ENCODE measurements at places on chromosomes 13 and 19.

DNA sequence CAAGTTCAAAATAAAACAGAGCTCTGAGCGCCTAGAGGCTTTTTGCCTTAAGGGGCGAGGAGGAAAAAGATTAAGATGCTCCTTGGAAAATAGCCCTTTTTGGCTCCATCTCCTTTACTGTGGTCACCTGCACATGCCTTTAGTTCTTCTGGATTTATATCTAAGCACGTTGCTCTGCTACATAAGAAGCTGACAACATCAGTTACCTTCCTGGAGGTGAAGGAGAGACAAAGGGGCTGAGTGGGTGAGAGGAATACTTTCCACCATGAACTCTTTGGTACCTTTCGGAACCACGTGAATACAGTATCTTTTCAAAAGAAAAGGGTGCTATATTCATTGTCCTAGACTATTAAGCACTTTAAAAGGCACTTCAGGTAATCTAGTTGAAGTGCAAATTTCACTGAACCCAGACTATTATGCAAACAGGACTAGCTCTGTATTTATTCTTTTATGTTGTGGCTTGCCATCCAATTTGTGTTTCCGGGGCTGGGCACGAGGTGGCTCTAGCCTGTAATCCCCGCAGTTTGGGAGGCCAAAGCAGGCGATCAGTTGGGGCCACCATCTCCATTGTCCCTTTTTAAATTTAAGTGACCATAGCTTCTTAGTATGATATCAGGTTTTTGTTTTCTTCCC is 201.5 kb downstream of the TM9SF2 start:
- no peak for DNase-seq

DNA sequence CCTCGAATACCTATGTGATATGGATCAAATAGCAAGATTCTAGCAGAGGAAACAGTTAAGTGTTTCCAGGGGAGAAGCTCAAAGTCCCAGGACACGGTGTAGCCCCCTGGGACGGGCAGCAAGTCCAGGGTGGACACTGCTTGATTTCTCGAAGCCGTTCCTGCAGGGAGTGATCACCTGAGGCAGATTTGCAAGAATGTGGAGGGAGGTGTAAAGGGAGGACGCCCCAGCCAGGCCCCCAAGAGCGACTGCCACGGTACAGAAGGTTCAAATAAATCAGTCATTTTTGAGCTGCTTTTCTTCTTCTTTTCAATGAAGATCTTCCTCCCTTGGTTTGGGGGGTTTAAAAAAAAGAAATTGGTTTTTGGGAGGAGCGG is 41.4 kb downstream of the KLF2 start:
- DNase-seq = no peak

DNA sequence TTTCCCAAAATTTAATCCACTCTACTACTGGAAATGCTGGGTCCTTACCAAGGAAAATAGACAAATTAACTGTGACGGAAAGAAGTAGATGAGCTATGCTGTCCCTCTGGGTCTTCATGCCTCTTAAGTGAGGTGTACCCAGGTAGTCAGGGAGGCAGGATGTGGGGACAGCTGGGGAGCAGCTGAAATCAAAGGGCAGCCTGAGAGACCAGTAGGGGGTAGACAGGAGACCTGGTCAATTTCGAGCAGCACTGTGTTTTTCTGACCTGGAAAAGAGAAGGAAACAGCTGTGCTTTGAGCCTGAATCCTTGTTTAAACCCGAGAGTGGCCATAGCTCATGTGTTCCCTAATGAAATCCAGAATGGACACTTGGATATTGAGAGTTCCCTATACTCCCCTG is 587.3 kb downstream of the EFNB2 start:
- no peak for DNase-seq

DNA sequence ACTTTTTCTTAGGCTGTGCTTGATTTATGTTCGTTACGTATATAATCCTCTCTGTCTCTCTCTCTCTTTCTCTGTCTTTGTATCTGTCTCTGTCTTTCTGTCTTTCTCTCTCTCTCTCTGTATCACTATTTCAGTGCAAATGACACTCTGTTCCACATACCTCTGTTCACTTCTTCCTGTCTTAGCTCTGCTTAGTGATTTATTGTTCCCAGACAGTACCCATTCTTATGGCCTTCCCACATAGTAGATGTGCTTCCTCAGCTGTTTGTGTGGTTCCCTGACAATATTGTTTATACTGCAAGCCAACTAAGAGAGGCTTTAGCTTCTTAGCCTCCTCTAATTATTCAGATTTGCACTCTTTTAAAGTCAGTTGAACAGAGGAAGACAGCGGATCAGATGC is 1244.2 kb downstream of the DIAPH3 start:
- no peak for DNase-seq

GRCh38 chr13:114109641-114110041 is 22.8 kb downstream of the RASA3 start:
- no peak for DNase-seq

DNA sequence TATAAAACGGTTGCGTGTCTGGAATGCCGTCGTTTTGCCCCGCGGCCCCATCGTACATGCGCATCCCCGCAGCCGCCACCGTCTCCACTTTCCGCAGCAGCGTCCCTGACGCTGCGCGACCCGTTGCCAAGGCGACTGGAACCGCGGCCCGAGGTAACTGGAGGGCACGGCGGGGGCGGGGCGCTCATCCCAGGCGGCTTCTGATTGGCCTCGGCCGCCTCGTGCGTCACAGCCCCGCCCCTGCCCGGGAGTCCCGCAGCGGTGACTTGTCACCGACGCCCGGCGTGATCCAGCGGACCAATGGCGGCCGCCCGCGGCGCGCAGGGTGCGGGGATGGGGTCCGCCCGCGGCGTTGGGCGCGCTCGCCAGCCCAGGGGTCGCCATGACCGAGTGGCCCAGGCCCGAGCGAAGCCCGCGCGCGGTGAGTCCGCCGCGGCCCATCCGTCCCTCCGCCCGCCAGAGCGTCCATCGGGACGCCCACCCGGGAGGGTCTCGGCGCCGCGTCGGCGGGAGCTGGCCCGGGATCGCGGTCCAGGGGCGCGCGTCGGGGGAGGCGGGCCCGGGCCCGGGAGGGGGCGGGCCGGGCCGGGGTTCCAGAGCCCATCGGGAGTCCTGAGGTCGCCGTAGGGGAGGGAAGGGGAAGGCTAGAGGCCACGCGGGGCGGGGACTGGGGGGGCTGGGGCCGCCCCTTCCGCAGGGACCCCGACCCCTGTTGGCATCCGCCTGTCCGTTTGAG is at the start of gene ZSCAN1:
Gene ZSCAN1 (plus strand): TSS at position 285 of the 736 bp plus-strand sequence. CDS start 3,812 bp downstream, outside the sequence.
- DNase-seq = peak; percentile 98

GRCh38 chr19:39327363-39328045 is 6.8 kb upstream of the LRFN1 start:
- DNase-seq = no peak

GRCh38 chr13:39419068-39419467 is 183.9 kb downstream of the LHFPL6 start:
- no peak for DNase-seq

DNA sequence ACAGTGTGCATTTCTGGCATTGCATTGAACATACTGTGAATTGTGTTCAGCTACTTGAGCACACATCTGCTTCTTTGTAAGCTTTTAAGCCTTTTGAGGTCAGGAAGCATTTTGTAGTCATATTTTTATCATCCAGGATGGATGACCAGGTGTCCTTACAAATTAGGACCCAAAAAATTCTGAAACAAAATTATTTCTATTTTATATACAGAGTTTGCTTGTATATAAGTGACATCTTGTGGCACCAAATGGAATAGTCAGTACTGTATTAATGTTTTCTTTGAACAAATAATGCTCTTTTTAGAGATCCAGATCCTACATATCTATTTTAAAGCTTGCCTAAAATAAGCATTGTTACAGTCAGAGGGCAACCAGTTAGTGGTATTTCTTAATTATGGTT is 9.5 kb upstream of the SUPT20H start:
- DNase-seq = no peak

DNA sequence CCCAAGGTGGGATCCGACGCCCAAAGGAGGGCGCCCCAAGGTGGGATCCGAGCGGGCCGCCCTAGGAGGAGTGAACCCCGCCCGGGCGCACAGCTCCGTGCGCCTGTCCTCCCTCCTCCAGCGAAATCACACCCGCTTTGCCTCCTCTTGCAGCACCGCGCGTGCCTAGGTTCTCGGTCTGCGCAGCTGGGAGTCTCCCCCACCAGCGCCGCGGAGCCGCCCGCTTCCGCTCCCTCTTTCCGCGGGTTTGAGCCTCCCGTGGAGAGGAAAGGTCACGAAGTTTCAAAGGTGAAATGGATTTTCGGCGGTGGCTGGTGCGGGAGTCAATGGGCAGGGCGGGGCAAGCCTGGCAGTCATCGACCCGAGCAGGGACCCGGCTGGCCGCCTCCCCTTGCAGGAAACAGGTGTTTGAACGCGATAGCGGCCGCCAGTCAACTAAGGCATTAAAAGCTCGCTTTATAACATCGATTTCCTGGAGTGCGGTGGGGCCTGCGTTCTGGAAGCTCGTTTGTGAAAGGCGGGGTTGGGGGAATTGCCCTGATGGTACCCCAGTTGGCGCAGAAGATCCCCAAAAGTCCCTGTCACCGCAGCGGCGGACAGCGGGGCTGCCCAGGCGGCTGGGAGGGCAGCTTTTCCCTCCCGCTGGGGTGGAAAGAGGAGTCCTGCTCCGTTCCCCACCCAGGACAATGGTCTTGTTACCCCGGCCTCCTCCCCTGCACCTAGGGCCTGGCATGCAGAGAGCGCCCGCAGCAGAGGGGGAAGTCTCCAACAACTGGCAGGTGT is 9.0 kb upstream of the SOX1 start:
- no peak for DNase-seq

GRCh38 chr13:38490657-38491056 is 141.0 kb downstream of the UFM1 start:
- no peak for DNase-seq

GRCh38 chr13:64397701-64398100 is 2832.4 kb downstream of the PCDH9 start:
- peak; percentile 1 for DNase-seq

DNA sequence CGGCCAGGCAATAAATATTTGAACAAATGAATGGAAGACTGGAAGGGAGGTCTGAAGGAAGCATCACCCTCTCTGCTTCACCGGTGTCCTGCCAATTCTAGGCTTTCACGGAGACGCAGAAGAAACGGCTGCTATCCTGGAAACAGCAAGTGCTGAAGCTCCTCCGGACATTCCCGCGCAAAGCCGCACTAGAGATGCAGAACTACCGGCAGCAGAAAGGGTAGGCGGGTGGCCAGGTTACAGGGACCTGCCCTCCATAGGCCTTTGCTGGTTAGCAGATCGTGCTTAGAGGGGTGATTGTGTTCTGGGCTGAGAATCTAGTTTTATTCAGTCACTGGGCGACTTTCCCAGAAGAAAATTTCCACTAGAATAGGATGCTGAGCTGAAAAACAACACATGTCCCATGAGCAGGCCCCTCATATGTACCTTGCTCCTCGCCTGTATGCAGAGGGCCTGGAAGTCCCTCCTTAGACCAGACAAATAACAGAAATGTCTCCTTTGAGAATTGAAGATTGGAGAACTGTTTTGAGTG is 11.0 kb downstream of the PAF1 start:
- no peak for DNase-seq

DNA sequence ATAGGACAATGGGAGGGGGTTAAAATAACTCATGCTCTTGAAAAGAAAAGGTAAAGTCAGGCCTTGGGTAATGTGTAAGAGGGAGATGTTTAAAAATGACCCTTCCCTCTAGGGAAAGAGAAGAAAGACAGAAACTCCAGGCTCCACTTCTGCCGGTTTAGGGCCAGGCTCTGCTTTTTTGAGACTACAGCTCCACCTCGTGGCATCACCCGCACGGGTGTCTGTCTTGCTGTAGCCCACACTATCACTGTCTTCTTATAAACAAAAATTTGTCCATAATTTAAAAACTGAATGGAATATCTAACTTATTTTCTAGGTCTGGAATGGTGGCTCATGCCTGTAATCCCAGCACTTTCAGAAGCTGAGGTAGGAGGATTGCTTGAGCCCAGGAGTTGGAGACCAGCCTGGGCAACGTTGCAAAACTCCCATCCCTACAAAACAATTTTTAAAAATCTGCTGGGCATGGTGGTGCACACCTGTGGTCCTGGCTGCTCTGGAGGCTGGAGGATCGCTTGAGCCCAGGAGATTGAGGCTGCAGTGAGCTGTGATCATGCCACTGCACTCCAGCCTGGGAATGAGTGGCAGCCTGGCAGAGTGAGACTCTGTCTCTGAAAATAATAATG is 65.1 kb upstream of the GTF3A start:
- peak; percentile 71 for DNase-seq

DNA sequence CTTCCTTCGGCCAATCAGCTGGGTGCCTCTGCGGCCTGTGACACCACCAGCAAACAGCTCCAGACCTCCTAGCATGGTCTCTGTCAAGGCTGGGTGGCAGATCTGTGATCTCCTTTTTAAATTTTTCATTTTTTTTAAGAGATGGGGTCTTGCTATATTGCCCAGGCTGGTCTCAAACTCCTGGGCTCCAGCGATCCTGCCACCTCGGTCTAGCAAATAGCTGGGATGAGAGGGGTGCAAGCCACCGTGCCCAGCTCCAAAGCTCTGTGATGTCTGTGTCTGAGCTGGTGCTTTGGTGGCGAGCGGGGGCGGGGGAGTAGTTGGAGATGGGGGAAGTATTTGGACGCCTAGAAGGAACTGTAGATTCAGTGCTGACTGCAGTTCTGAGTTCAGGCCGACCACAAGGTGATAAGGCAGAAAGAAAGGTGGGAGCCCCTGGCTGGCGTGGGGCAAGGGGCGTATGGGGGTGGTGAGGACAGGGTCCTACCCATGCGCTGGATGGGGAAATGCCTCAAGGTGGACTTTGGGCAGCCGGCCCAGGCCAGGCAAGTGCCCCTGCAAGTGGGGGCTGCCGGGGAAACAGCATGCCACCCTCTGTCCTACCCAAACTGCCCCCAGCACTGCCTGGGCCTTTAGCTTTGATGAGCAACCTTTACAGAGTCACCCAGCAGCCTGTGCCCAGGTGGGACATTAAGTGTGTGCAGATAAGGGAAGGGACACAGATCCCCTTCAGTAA is 5.5 kb downstream of the DPP9 start:
- no peak for DNase-seq

- DNase-seq = no peak
Observed at GRCh38 chr13:23709536-23709935, 139.3 kb downstream of the TNFRSF19 start.

DNA sequence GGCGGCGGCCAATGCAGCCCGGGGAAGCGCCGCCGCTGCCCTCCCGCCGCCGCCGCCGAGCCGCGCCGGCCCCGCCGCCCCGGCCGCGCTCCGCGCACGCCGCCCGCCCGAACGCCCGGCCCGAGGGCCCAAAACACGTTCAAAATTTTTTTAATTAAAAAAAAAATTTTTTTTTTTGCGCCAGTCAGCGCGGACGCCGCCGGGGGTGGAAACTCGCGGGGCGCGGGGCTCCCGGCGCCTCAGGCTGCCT is 468 bp downstream of the HMGB1 start:
- no peak for DNase-seq

GRCh38 chr19:48230555-48231129 is 25.1 kb downstream of the CARD8 start:
- no peak for DNase-seq

DNA sequence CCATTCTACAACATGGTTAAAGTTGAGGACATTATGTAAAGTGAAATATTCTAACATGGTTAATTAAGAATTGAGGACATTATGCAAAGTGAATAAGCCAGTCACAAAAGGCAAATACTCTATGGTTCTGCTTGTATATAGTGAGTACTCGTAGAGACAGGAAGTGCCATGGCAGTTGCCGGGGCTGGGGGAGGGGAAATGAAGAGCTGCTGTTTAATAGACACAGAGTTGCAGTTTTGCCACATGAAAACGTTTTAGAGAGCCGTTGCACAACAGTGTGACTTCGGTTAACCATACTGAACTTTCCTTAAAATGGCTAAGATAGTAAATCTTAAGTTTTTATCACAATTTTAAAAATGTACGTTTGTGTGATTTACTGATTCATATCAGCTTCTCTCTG is 176.9 kb downstream of the SHISA2 start:
- DNase-seq = peak; percentile 58

GRCh38 chr19:1501200-1501595 is 10.2 kb downstream of the REEP6 start:
- no peak for DNase-seq

GRCh38 chr13:48334534-48335127 is 31.1 kb downstream of the RB1 start:
- peak; percentile 64 for DNase-seq

Data from stomach (tissue), 19 donors.